ENCODE measurements at places on chromosomes 2 and 18.

DNA sequence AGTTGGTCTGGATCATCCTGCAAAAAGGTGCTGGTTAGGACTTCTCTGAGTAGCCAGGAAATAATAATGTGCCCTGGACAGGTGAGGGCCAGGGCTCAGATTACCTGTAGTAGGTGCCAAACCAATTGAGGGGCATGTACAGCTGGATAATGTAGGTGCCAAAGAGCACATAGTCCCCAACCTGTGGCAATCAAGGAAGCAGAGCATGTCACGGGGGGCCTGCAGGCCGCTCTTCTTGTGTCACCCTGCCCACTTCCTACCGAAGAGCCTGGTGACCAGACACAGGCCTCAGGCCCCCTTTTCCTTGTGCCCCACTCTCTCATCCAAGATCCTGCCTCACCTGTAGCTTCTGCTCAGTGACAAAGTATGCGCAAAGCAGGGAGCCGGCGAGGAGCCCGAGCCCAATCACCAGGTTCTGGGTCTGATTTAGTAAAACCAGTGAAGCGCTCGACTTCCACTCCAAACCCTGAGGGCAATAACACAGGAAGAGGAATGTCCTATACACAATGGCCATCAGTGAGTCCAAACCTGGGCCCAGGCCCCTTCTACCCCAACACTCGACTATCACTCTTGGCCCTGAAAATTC is 5.2 kb downstream of the ABCB6 start:
- DNase-seq, result no peak

- DNase-seq, result no peak
These were observed 292.8 kb downstream of the CELF4 start for GRCh38 chr18:37272841-37273240.

GRCh38 chr2:73386342-73386868 is 769 bp downstream of the ALMS1 start:
- no peak for DNase-seq

GRCh38 chr18:2535419-2535910 is 35.8 kb downstream of the METTL4 start:
- no peak for DNase-seq

DNA sequence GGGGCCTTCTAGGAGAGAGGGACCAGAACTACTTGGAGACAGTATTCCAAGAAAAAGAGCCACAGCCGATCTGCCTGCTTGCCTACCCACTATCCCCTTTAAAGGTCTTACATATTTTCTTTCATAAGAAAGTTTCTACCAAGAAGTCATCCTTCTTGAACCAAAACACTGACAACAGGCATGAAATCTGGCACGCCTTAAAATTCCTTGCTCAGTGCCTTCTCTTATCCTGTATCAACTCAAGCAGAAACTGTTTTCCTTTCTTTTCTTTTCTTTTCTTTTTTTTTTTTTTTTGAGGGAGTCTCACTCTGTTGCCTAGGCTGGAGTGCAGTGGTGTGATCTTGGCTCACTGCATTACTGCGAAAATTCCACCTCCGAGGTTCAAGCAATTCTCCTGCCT is 48.3 kb upstream of the ZFP36L2 start:
- DNase-seq, result no peak

DNA sequence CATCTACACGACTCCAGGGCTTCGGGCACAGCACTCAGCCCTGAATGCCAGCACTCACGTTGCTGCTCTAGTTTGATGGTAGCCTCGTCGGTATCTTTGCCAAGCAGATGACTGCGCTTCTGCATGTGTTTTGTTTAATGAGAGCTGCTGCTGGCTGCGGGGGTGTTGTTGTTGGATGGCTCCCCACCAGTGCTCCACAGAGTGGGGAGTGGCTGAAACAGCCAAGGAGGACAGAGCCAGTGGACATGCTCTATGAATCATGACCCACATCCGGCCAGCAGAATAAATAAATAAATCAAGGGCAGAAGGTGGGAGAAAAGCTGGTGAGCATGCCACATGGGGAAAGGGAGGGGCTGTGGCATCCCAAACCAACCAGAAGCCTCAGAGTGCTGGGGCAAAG is 131.2 kb upstream of the SOX11 start:
- DNase-seq, result no peak

- no peak for DNase-seq
These were observed 252.2 kb downstream of the ASXL3 start for GRCh38 chr18:33830213-33830612.

GRCh38 chr2:128287780-128288735 is 30.6 kb downstream of the HS6ST1 start:
- no peak for DNase-seq

DNA sequence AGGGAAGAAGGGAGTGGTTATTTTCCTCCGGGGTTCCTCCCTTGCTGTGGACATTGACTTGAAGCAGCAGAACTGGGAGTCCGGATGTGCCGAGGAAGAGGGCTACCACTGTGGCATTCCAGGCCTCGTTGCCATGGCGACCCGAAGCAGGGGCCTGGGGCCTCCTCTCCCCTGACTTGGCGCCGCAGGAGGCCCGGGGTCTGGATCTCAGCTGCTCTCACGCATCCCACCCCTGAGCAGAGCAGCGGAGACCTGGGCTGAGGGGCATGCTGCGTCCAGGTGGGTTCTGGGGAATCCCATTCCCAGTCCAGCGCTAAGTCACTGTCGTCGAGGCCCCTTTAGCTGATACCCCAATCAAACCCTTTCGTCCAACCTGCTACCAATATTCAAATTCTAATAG is 100.2 kb downstream of the BCL11A start:
- DNase-seq, result no peak

- no peak for DNase-seq
These were observed 21.1 kb downstream of the UGP2 start for GRCh38 chr2:63862806-63863205.

DNA sequence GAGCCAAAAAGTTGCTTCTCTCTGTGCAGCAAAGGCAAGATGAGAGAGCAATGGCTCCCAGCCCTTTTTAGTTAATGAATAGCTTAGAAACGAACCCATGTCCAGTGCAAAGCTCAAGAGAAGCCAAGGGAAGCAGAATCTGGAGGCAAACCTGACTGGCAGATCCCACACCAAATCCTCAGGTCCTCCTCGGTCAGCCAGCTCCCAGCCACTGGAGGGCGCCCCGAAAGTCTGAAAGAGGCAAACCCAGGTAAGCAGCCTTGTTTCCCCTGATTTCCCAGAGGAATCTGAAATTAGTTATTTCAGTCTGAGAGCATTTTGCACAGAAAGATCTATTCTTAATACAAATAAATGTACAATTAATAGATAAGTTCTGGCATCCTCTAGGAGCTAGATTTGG is 71.3 kb upstream of the PID1 start:
- DNase-seq, result no peak

GRCh38 chr2:6352906-6353515 is 512.7 kb downstream of the CMPK2 start:
- no peak for DNase-seq

GRCh38 chr18:31278609-31279071 is 39.3 kb upstream of the DSG1 start:
- DNase-seq, result no peak

DNA sequence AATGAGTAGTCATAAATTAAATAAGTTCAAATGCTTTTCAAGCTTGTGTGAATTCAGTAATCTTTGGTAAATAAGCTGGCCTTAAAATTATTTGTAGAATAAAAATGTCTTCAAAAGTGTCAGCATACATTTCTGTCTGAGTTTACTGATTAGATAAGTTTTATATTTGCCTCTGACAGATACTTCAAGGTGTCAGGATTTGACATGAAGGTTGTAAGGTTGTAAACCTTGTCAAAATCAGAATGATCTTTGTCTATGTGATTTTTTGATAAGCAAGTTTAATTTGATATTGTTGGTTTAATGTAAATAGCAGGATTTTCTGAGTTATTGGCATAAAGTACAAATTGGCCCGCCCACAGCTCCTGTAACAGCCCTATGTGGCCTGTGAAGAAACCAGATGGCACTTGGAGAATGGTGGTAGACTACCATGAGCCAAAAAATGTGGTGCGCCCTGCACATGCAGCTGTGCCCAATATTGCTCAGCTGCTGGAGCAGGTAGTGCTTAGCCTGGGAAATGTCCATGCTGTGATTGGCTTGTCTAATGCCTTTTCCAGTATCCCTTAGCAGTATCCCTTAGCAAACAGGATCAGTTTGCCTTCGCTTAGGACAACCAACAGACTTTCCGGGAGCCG is 188.0 kb upstream of the SPHKAP start:
- DNase-seq, result no peak

DNA sequence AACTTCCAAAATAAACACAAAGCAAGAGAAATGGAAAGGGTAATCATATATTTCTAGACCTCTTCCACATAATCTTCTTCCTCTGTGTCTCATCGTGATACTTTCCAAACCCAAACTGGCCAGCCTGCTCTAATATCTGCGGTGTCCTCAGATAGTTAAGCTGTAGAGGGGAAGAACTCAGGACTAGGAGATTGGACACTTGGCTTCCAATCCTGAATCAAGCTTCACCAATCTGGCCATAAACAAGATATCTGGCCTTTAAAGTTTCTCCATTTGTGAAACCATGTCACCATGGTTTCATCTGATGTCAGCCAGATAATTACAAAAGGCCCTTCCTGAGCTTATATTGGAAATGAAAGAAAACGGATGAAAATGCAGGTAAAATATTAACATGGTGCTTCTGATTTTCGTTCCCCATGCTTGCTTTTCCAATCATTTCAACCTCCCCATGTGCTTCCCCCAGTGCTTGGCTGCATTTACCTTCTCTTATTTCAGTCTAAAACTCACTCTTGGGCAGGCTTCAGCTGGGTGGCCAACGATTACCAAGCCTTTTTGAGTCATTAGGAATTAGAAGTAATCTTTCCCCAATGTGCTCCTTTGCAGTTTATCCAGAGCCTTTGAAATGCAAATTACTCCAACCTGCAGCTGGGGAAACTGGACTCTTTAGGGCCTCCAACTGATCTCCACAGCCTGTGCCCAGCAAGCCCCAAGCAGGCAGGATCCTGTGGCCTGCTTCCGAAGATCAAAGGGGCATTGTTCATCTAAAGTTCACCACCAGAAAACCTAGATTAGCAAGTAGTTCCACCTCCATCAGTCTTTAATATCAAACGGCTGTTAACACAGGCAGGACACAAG is 44.5 kb upstream of the MYCN start:
- DNase-seq, result no peak

DNA sequence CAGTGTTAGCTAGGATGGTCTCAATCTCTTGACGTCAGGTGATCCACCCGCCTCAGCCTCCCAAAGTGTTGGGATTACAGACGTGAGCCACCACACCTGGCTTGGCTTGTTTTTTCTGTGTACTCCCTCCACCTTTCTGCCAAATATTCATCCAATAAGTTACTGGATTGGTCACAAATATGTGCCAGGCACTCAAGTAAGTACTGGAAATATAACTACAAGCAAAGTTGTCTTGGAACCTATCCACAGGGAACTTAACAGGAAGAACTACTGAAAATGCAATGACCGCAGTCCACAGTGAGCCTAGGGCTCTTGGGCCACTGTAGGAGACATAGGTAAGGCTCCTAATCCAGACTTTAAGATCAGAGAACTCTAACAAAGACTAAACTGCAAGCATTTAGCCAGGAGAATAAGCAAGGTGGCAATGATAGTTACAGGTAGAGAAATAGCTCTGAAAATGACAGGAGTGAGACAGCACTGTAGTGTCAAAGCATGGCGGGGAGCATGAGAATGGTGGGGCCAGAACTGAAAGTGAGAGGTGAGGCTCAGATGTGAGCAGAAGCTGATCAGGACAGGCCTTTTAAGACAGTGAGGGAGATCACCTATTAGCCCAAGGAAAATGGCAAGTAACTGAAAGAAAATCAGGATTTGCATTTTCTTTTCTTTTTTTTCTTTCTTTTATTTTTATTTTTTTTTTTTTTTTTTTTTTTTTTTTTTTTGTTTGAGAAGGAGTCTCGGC is 252.1 kb downstream of the RBM43 start:
- no peak for DNase-seq

- DNase-seq, result no peak
These were observed 437.4 kb downstream of the PIK3C3 start for GRCh38 chr18:42392416-42392815.

GRCh38 chr2:5548991-5549715 is 143.0 kb upstream of the SOX11 start:
- no peak for DNase-seq

DNA sequence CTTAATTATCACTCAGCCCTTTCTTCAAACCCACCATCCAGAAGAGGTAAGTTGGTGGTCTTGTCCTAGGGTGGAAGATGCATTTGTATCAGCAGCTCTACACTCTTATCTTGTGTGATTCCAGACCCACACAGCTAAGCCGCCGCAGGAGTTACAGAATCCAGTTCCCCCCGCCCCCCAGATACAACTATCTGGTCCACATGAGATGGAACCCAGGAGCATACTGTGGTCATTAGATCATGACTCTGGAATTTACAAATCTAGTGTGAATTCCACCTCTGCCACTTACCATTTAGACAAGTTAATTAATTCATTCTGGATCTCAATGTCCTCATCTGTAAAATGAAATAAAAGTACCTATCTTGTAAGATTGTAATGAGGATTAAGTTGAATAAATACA is 486.4 kb downstream of the BCL11A start:
- no peak for DNase-seq

DNA sequence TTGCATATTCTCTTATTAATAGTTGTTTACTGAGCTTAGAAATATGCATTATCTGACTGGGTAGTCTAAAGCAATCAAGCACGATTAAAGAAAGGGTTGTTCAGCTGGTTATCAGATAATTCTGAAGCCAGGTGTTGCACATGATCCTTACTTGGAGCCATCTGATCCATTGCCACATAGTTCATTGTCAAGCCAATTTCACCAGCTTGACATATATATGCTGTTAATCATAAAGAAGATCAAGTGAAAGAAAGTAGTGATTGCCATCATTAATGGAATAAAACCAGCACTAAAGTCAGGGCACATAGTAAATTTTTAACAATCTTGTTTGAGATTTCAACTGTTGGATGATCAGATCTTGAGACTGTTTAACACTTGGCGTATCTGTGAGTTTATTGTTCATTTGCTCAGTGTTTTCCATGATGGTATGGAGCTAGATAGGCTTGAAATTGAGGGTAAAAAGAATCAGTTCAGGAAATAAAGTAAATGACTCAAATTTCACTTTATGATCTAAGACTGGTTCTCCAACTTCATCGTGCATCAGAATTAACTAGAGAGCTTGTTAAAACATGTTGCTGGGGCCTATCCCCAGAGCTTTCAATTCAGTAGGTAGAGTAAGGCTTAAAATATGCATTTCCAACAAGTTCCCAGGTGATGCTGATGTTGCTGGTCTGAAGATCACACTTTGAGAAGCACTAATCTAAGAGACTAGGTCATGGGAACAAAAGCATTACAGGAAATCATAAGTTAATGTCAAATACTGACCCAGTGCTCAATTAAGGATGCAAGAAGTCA is 539.6 kb downstream of the SATB2 start:
- DNase-seq, result no peak

GRCh38 chr2:119608553-119608952 is 64.3 kb downstream of the CFAP221 start:
- no peak for DNase-seq

Data from stimulated activated CD8-positive, alpha-beta memory T cell treated with anti-CD3 and anti-CD28 coated beads, Interleukin-15, amount 100 ng/mL, for 48 hours (primary cell).